ENCODE measurements at places on chromosomes 5 and 9.
A peak's percentile ranks its signal among the peaks of the same experiment; 100 is the strongest.

GRCh38 chr5:80825786-80826460 lies 134.2 kb upstream of the RASGRF2 start:
- DNase-seq = no peak

GRCh38 chr5:168889039-168889438 lies 309.9 kb upstream of the PANK3 start:
- no peak for DNase-seq

DNA sequence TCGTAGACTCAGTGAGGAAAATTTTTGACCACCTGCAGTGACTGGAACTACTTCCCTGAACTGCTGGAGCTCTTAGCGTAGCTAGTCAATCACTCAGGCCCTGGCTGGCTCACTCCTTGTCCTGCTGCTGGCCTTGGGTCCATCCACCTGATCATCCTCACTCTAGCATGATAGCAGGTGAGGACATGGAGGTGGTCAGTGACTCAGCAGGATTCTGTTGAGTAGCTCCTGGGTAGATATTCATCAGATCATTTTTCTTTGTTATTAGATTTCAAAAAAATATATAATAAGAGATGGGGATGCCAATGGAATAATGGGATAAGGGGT lies 25.0 kb upstream of the SEMA4D start:
- DNase-seq = no peak

DNA sequence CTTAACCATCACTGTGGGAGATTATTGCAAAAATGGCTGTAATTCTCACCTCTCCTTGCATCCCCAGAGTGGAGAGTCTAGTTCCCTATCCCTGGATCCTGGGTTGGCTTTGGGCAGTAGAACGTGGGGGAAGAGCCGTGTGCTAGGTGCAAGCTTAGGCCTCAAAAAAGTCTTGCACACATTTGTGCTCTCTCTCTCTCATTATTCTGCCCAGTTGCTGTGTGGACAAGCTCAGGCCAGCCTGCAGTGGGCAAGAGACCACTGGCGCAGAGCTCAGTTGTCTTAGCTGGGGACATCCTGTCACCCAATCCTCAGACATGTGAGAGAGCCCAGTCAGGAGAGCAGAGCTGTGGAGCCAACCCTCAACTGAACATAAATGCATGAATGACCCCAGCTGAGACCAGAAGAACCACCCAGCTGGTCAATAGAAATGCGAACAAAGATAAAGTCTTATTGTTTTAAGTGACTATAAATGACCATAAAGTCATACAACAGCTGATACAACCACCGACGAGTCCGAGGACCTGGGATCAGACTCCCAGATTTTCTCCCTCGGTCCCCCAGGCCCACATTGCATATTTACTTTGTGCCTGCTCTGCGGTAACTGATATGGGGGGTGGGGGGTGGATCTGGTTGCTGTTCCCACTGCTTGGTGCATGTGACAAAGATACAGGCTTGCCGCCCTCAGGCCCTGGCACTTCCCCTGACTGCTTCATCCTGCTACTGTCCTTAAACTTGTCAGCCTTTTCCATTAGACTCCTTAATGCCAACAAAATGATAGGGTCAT lies 166.4 kb upstream of the MVB12B start:
- DNase-seq = no peak

- no peak for DNase-seq
Measured at GRCh38 chr5:81164936-81165335, 68.2 kb upstream of the CKMT2 start.

DNA sequence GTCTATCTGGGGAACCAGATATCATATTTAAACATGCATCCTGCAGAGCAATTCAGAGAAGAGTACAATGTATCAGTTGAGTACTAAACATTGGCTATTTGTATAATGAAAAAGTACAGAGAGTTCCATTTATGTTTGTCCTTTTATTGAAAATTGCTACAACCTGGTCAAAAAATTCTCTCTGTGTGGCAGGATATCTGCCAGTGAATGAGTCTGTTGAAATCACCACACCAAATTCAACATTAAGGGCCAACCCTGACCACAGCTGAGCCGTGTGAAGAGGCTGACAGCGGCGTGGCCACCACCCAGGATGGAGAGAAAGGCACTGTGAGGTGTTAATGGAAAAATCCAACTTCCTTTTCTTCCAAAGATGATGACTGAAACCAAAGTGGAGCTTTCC lies 422.7 kb upstream of the PIK3R1 start:
- no peak for DNase-seq

- DNase-seq = no peak
Measured at GRCh38 chr9:89659891-89660685, 55.3 kb downstream of the GADD45G start.

- DNase-seq = no peak
Measured at GRCh38 chr9:127185931-127186781, 63.7 kb upstream of the ANGPTL2 start.

GRCh38 chr9:120965344-120966012 lies 38.9 kb upstream of the TRAF1 start:
- no peak for DNase-seq

- DNase-seq = no peak
Measured at GRCh38 chr5:3394891-3395599, 200.6 kb upstream of the IRX1 start.

DNA sequence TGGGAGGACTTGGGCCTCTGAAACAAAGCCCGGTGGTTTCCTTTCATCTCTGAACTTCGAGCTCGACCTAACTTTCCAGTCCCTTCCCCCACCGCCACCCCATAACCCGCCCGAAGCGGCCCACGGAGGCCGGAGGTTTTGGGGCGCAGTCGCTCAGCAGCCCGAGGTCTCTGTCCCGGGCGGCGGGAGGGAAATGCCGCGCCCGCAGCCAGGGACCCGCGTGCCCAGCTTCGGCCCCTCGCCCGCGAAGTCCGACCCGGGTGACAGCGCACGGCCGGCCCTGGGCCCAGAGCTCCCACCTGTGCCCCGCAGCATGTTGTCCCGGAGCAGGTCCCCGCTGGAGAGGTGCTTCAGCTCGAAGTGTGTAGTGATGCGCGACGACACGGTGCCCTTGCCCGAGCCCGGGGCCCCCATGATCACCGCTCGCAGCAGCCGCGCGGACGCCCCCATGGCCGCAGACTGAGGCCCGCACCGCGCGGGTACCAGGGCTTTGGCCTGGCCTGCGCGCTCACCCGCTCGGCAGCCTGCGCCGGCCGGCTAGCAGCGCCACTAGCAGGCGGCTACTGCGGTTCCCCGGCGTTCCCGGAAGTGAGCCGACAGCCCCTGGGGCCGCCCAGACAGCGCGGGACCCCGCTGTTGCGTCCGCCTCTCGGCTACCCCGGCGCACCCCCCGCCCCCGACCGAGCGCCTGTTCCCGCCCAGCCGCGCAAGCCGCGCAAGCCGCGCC lies at the start of gene AK3:
Gene AK3 (minus strand): TSS at position 565 of the 727 bp plus-strand sequence. CDS start 115 bp downstream, at position 450.
- peak; percentile 81 for DNase-seq

Data from naive thymus-derived CD4-positive, alpha-beta T cell (primary cell).